Right atrium auricular region (tissue), 2 donors: ENCODE measurements at places on chromosomes 12 and 14. TPM values are rescaled to one million over a fixed set of nuclear protein-coding genes. Genes with fewer than 3 reads are reported as not detected.

Gene GDF11
- total RNA-seq = 8.6 TPM

GRCh38 chr12:27610374-27610773, 85.9 kb upstream of the REP15 start:
- no peak overlapping the region for H3K4me3 ChIP-seq
- DNase-seq = no peak
- no peaks in the 10 kb centered on the region for H3K27me3 ChIP-seq
- no peak overlapping the region for H3K27ac ChIP-seq

- no peaks in the 10 kb centered on the region for H3K4me1 ChIP-seq
- no peak for DNase-seq
- H3K4me3 ChIP-seq = no peak overlapping the region
Measured at GRCh38 chr12:123487428-123487827, 29.5 kb downstream of the SNRNP35 start.

DNA sequence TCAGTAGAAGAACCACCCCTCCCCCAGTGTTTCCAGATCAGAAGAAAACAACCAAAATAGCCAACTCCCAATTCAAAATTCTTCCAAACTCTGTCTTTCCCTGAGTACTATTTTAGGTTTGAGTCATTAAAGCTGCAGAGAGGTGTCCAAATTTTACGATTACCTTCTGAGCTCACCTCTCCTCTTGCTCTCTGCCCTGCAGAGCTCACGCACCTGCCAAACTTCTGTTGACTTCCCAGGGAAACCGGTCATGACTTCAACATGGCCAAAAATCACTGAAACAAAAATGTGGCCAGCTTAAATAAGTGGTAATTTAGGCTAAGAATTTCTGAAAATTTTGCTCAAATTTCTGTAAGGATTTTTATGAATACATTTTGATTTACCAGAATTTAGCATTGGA, 70.9 kb upstream of the OTX2 start:
- no peak overlapping the region for H3K27ac ChIP-seq
- DNase-seq = no peak
- no peaks in the 10 kb centered on the region for H3K27me3 ChIP-seq

- DNase-seq = no peak
- no peaks in the 10 kb centered on the region for H3K27me3 ChIP-seq
- H3K4me1 ChIP-seq = no peaks in the 10 kb centered on the region
Measured at GRCh38 chr12:100356644-100357223, at the start of gene SLC17A8. TSS of gene SLC17A8 (plus strand) at chr12:100357074. CDS start at chr12:100357392, 318 bp downstream.

GRCh38 chr12:101826766-101827368, 3.9 kb downstream of the GNPTAB start:
- no peaks in the 10 kb centered on the region for H3K4me1 ChIP-seq
- no peaks in the 10 kb centered on the region for H3K36me3 ChIP-seq
- DNase-seq = peak; percentile 52
- no peak overlapping the region for H3K4me3 ChIP-seq

- peak overlapping the region; percentile 99 for H3K27ac ChIP-seq
- peaks cover 77% of the 10 kb centered on the region for H3K4me1 ChIP-seq
- H3K27me3 ChIP-seq = no peaks in the 10 kb centered on the region
Measured at GRCh38 chr14:73786636-73787485, 64.8 kb upstream of the PTGR2 start.

GRCh38 chr12:4307593-4308333, 13.2 kb upstream of the TIGAR start:
- no peaks in the 10 kb centered on the region for H3K4me1 ChIP-seq
- H3K4me3 ChIP-seq = peak overlapping the region; percentile 9
- peak; percentile 74 for DNase-seq
- peak overlapping the region; percentile 4 for H3K27ac ChIP-seq
